ENCODE measurements at places on chromosomes 4 and X. TPM values are rescaled to one million over a fixed set of nuclear protein-coding genes. Genes with fewer than 3 reads are reported as not detected.

FAM47A gene
- not detected for total RNA-seq

DNA sequence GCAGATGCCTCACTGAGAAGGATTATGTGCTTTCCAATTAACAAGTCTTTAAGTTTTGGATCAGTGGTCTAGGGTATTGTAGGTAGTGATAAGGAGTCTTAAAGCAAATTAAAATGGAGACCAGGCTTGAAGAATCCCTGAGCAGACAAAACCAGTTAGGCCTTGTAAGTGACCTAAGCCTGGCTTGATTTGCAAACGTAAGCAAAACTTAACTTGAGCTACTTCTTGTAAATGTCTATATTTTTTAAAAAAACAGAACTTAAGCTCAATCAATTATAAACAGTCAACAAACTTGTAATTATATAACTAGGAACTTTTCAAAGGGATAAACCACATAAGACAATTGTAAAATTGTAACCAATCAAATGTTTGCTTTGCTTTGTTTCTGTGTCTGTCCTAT is 72.7 kb upstream of the NALF2 start:
- DNase-seq, result no peak

DNA sequence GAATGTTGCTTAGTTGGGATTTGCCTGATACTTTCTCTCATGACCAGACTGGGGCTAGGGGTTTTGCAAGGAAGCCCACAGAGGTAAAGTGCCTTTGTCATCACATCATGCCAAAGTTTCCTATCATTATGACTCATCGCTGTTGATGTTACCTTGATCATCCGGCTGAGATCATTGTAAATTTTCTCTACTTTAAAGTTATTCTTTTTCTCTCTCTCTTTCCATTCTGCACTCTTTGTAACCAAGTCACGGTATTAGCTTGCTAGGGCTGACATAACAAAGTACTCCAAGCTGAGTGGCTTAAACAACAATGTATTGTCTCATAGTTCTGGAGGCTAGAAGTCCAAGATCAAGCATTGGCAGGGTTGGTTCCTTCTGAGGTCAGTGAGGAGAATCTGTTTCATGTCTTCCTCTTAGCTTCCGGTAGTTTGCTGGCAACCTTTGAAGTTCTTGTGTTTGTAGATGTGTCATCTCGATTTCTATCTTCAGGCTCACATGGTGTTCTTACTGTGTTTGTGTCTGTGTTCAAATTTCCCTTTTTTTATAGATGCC is 113.0 kb downstream of the DTHD1 start:
- no peak for DNase-seq

PRKG2 gene
- total RNA-seq, result 3.5 TPM

H2BW2 gene
- not detected for total RNA-seq

GRCh38 chrX:130994671-130995070 is 63.5 kb upstream of the ARHGAP36 start:
- DNase-seq, result no peak

GABRE gene
- total RNA-seq, result 42.0 TPM

GRCh38 chr4:128600996-128601871 is 208.3 kb upstream of the JADE1 start:
- peak; percentile 71 for DNase-seq

VEGFD gene
- 6.0 TPM for total RNA-seq

- DNase-seq, result no peak
Observed at GRCh38 chr4:107050525-107051135, 14.5 kb upstream of the DKK2 start.

GRCh38 chrX:274904-275475 is 6.2 kb upstream of the PLCXD1 start:
- no peak for DNase-seq

DNA sequence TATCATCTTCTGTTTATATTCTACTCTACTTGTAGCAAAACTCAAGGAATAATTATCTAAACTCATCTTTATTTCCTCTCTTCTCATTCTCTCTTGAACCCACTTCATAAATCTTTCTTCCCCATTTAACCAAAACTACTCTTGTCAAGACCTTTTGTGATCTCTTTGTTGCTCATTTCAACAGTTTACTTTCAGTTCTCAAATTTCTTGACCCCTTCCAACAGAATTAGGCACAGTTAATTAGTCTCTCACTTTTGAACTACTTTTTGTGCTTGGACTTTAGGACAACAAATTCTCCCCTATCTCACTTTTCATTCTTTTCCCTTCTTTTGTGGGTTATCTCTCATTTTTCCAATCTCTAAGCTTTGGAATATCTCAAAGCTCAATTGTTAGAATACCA is 27.4 kb upstream of the CAMK2D start:
- DNase-seq, result no peak

GRCh38 chrX:32116047-32116446 is 1044.2 kb upstream of the FTHL17 start:
- DNase-seq, result no peak

- no peak for DNase-seq
Observed at GRCh38 chr4:60450054-60450453, 750.1 kb upstream of the ADGRL3 start.

DNA sequence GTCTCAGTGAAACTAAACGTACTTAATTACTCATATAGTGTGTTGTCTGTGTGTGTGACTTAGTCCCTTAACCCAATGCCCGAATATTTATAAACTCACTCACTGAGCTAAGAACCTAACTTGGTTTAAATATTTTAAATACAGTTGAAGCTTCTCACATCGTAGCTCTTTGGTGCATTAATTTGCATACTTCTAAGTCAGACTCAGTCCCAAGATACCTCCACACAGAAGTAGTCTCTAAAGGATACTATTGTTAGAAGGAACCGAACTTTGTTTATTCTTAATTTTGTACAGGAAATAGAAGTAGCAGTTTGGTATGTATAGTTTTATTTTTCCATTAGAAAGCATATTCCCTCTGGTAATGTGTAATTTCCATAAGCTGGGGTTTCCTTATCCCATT is 54.0 kb upstream of the NKAP start:
- DNase-seq, result no peak

TGIF2LX gene
- total RNA-seq, result not detected

HEPH gene
- total RNA-seq, result 13.9 TPM

TMPRSS11A gene
- total RNA-seq, result not detected

GRCh38 chr4:38856524-38857337 is at the start of gene TLR6:
Gene TLR6, minus strand, starts transcription at chr4:38856817. Its CDS starts 27,344 bp downstream, at chr4:38829473.
- DNase-seq, result no peak

HELT gene
- total RNA-seq, result not detected

- no peak for DNase-seq
Observed at GRCh38 chrX:153214934-153215333, 35.9 kb downstream of the MAGEA1 start.
